ENCODE measurements at places on chromosomes 3 and 15.

DNA sequence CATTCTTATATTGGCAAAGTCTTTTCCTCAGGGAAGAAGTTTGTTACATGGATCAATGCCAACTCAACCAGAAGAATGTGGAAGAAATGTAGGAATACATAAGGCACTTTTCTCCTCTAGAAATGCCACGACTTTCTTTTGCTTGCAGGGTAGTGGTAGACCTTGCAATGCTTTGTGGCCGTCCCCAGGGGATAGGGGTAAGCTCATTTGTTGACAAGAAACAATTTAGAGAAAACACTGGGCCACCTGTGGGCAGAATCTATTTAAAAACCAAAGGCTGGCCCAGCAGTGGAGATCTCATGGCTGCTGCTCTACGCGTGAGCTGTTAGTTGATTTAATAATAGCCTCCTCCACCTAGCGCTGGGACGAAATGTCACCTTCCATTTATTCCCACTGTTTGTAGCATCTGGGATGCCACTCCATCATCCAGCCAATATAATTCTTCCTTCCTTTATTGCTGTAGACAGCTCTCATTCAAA, 64.6 kb upstream of the PFN2 start:
- DNase-seq, result no peak

DNA sequence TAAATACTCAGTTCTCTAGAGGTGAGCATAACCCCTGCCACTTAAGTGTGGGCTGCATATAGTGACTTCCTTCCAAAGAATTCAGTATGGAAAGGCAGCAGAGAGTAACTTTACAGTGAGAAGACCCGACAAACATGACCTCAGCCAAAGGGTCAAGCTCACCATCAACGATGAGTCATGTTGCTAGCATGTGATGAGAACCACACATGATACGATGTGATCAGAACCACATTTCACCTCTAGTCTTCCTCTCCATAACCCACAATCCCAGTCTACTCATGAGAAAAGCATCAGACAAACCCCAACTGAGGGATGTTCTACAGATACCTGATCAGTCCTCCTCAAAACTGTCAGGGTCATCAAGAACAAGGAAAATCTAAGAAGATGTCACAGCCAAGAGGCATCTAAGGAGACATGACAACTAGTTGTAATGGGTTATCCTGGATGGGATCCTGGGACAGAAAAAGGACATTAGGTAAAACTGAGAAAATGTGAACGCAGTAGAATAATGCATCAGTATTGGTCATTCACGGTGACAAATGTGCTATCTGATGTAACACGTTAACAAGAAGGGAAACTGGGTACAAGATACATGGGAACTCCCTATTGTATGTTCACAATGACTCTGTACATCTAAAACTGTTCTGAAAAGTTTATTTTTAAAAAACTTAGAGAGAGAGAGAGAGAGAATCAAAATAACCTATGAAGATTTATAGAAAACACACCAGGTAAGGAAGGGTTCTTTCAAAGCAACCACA, 28.3 kb downstream of the SEC61A1 start:
- no peak for DNase-seq

DNA sequence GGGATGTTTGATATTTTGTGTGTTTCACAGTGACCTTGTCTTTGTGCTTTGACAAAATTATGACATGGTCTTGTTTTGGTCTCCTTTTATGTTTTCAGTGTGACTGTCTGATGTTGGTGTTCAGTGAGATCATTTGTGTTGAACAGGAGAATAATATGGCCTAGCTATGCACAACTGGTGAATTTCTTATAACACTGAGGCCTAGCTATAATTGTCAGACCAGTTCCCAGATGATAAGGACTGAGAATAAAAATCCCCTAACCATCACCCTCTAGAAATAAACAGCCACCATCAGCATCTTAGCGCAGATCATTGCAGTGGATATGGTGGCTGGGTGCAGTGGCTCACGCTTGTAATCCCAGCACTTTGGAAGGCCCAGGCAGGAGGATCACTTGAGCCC, 66.8 kb upstream of the LIMD1 start:
- no peak for DNase-seq

GRCh38 chr15:50219820-50220219, 37.8 kb downstream of the SLC27A2 start:
- DNase-seq, result no peak

GRCh38 chr3:27643355-27643754, 78.8 kb downstream of the EOMES start:
- no peak for DNase-seq

DNA sequence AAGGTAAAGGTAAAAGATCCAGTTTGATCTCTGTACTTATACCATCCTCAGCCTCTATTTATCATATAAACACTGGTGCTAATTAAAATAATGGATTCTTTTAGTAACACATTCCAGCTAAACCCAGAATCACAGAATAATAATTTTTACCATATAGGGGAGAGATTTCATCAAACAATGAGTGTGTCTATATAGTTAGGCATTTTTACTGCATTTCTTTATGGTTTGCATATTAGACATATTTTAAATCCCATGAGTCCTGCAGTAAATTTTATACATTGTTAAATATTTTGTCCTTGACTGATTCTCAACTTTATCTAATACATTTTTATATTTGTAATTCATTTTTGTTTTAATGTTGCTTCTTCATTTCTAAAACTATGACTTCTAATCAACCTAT, 323.7 kb upstream of the AGTR1 start:
- DNase-seq, result no peak

GRCh38 chr3:135997554-135998320, 32.2 kb downstream of the PPP2R3A start:
- DNase-seq, result no peak

- DNase-seq, result no peak
Measured at GRCh38 chr3:58342676-58343075, 10.0 kb downstream of the PXK start.

- DNase-seq, result no peak
Measured at GRCh38 chr3:19632099-19633074, 301.6 kb downstream of the EFHB start.

GRCh38 chr15:28967990-28968389, 82.2 kb downstream of the APBA2 start:
- DNase-seq, result no peak

DNA sequence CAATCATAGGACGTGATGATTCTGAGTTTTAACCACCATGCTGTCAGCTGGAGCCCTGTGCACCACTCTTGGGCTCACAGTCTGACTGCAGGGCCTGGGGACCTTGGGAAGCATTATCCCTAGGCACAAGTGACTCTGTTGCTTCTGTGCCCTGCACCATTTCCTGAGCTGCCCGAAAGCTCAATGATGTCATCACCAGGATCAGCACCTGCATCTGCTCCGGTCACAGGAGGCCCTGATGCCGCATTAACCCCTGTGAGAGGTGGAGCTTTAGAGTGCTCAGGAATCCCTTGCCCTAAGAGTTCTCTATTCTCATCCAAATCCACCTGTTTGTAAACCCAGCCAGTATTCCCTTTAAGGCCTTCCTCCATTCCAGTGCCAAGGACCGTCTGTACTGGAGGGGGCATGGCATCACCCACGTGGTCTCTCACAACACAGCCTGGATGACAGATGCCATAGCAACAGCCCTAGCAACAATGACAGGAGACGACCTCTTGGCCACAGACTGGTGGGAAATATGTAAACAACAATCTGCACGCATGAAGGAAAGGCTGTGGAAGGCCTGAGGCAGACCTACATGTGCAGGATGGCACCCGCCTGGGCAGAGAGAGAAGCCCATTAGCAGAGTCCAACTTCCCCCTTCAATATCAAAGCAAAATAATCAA, 37.9 kb downstream of the NTRK3 start:
- no peak for DNase-seq

- no peak for DNase-seq
Measured at GRCh38 chr15:23083115-23083514, 43.7 kb upstream of the TUBGCP5 start.

Measured in esophagus squamous epithelium (tissue), 5 donors.